ENCODE measurements at places on chromosomes 6 and 20.

GRCh38 chr6:141259091-141259490 lies 873.6 kb upstream of the GJE1 start:
- no peak for DNase-seq
- H3K36me3 ChIP-seq: no peaks in the 10 kb centered on the region
- no peak overlapping the region for H3K4me3 ChIP-seq
- H3K27ac ChIP-seq: no peak overlapping the region

DNA sequence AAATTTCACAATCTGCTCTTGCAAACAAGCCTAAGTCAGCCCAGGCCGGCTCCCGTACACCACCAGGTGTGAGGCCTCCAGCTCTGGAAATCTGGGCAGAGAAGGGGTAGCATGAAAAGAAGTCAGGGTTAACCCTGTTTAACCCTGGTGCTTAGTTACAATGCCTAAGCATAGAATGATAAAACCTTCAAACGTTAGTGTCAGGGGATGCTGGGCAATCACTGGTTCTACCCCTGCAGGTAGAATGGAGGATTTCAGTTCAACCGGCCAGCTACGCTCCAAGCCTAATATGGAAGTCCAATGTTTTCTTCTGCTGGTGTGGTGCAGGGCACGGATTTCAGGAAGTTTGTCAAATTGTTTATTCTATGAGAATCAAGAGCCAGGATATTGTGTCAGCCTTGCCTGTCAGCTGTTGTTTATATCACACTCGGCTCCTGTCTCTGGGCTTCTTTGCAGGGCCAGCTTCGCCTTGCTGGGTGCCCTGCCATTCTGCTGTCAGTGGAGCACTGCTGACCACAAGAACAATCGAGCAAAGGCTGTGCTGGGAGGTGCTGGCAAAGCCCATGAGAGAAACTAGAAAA lies 20.2 kb upstream of the CD93 start:
- peak; percentile 73 for DNase-seq
- no peaks in the 10 kb centered on the region for H3K27me3 ChIP-seq
- no peaks in the 10 kb centered on the region for H3K36me3 ChIP-seq
- H3K4me1 ChIP-seq: peaks cover 53% of the 10 kb centered on the region

DNA sequence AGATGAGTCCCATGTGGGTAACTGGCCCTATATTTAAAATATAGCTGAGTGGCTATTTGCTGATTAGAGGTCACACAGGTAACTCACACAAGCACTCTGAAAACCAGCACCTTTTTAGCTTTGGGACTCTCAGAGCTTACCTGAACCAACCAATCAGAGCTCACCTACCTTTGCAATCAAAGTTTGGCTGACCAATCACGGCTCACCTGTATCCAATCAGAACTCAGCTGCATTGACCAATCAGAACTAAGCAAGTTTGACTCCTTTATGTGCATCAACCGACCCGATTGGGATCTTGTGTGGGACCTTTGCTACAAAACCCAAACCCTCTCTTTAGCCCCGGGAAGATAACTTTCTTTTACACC lies 106.8 kb upstream of the NXT1 start:
- no peak for DNase-seq
- no peaks in the 10 kb centered on the region for H3K27me3 ChIP-seq
- no peak overlapping the region for H3K4me3 ChIP-seq
- no peaks in the 10 kb centered on the region for H3K36me3 ChIP-seq
- H3K4me1 ChIP-seq: peaks cover 18% of the 10 kb centered on the region

- DNase-seq: no peak
- no peak overlapping the region for H3K4me3 ChIP-seq
- H3K36me3 ChIP-seq: no peaks in the 10 kb centered on the region
- no peak overlapping the region for H3K27ac ChIP-seq
Observed at GRCh38 chr6:100023798-100024197, 29.8 kb upstream of the MCHR2 start.

DNA sequence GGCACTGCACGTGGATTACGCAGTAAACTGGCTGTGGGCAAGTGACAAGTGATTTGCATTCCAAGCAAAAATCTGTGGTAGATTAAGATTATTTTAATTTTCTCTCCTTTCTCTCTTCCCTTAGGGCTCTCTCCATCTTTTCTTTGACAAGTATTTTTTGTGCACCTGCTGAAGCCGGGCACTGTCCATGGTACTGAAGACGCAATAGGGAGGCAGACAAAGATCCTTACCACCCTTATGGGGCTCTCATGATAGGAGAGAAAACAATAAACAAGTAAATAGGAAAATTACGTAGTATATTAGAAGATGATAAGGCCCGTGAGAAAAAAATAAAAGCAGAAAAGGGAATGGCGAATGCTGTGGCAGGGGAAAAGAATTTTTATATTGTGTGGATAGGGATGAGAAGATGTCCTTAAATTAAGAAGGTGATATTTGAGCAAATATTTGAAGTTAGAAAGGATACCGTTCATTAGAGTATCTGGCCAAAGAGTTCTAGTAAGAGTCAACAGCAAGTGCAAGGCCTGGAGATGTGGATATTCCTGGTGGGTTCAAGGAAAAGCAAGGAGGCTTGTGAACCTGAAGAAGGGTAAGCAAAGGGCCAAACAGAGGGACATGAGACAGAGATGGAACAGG lies 146.0 kb downstream of the LAMP5 start:
- H3K36me3 ChIP-seq: no peaks in the 10 kb centered on the region
- H3K4me3 ChIP-seq: no peak overlapping the region
- H3K4me1 ChIP-seq: no peaks in the 10 kb centered on the region
- no peak overlapping the region for H3K27ac ChIP-seq
- no peaks in the 10 kb centered on the region for H3K27me3 ChIP-seq

Measured in upper lobe of left lung (tissue), 6 donors.